Occipital lobe (tissue), 3 donors: ENCODE measurements at places on chromosomes 5 and 9. TPM values are rescaled to one million over a fixed set of nuclear protein-coding genes. Genes with fewer than 3 reads are reported as not detected.

FOXD4L5 gene
- 0.47 TPM for total RNA-seq

HMMR gene
- total RNA-seq = 3.0 TPM

RMRP gene
- total RNA-seq = 159,856 TPM

GRM6 gene
- 0.16 TPM for total RNA-seq

NUTM2F gene
- total RNA-seq = not detected

CIZ1 gene
- 11.5 TPM for total RNA-seq

DBH gene
- total RNA-seq = not detected

POU5F2 gene
- 6.9 TPM for total RNA-seq

PCDHGB5 gene
- 18.1 TPM for total RNA-seq

COL5A1 gene
- 4.5 TPM for total RNA-seq

KIAA0825 gene
- 37.6 TPM for total RNA-seq

- no peak for DNase-seq
These were observed 16.9 kb downstream of the TMEM174 start for GRCh38 chr5:73189871-73190376.

DNA sequence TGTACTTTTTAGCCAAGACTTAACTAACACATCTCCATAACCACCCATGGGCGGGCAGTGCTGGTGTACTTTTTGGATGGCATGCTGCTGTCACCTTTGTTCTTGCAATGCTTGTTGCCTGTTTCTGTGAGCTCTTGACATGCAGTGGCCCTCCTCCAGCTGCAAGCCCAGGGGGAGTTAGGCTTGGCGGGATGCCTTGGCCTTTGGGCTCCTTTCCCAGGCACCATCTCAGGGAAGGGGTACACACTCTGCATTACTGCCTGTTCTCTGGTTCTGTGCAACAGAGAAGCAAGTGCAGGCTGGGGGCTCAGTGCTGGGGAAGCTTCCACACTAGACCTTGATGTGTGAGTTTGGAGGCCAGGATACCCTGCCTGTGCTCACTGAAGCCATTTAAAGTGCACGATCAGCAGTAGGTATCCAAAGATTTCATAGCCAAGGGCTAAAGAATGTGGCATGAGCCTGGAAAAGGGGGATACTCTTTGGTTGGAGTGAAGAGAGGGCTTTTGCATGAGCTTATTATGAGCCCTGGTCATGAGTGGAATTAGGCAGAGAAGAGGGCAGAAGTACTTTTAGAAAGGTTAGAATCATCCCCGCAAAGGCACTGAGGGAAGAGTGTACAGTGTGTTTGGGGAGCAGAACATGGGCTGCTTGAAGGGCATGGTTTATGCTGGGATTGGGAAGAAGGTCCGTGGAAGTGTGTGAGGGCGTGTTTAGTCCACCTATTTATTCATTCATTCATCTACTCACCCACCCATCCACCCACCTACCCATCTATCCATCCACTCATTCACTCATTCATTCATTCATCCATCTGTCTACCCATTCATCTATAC lies 22.5 kb downstream of the PSAT1 start:
- peak; percentile 23 for DNase-seq

DNA sequence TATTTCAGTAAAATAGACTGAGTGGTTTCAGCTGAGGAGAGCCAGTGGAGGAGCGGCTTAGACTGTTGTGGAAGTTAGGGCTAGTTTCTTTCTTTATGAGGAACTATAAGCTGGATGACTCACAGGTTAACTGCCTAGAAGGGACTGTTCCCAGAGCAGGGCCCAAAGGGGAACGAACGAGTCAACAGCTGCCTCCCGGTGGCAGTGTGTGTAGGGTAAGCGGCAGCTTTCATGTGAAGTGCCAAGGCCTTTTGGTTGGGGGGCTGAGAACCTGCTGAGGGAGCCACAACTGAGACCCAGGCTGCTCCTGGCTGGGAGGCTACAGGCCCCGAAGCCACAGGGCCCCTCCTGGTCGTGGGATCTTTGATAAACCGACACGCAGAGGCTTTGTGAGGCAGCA lies 7.0 kb downstream of the SQSTM1 start:
- no peak for DNase-seq

- no peak for DNase-seq
These were observed 13.8 kb upstream of the CCL28 start for GRCh38 chr5:43425983-43426382.

DNA sequence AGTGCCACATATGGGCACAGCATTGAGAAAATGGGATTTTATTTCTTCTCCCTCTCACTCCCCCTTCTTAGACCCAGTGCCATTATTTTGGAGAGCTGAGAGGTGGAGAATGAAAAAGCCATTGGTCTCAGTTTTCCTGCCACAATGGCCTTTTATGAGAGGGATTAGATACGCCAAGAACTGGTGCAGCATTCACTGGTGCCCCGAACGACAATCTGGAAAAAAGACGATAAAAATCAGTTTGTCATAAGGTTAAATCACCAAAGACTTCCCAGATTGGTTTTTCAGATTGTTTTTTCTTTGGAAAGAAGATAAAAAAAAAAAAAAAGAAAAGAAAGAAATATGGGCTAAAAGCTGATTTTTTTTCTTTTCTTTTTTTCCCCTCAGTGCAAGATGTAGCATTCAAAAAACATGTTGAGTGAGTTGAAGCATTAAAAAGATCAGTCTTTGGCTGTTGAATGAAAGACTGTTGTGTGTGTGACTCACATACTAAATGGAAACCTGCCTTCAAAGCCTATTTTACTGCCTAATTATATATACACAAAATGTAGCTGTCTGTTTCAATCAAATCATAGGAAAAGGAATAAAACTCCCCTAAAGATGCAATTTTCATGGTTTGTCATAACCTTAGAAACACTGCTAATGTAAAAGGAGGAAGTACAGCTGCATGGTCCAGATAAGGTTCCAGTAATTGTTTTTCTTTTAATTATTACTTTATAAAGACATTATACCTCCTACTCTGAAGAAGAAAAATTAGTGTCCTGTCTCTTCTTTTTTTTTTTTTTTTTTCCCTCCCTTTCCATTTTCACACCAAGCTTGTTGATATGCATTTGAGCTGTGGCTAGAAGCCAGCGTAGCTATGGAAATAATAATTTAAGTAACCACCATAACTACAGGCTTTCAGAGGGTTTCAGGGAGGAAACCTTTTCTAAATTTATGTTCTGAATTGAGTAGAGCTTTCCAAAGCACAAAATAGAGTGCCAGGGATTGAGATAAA lies 27.2 kb upstream of the ZNF608 start:
- no peak for DNase-seq

DNA sequence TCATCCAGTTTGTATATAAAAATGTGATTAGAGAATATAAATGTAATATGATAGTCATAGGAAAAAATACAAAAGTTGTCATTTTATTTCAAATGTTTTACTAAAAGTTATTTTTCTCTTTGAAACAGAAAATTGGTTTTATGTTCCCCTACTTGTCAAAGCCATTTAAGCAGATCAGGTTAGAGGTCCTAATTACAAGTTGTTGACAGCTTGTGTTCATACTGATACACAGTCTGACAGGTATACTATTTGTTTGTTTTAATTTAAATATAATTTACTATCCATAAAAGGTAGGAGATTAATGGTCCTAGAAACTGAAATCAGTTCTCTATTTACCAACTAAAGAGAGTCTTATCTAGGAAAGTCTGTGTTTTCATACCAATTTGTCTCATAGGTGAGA lies 250.4 kb upstream of the TMEM161B start:
- no peak for DNase-seq

GRCh38 chr9:99039505-99040182 lies 65.3 kb upstream of the TGFBR1 start:
- DNase-seq = no peak

GRCh38 chr9:34545497-34545896 lies 22.7 kb upstream of the ENHO start:
- DNase-seq = no peak

DNA sequence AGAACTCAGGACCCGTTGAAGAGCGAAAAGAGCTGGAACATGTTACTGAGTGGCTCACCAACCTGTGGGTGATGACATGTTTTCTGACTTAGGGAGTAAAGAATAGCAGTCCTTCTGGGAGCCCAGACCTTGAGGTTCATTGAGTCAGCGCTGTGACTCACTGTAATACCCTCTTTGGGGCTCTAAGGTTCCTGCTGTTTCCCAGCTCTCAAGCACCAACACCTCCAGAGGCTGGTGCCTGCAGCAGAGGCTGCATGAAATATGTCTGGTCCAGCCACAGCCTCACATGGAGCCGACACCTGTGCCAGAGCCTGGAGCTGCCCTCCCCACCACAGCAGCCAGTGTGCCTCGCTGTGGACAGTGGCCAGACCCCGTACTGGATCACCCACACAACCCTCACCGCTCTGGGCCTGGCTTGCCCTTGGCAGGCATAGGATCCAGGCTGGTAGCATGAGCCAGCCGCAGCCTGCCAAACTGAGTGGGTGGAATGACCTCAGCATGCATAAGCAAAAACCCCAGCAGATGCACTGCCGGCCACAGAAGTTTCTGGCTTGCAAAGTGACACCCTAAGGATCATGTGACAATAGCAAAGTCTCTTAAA lies 143.5 kb upstream of the MRPS30 start:
- DNase-seq = no peak

- no peak for DNase-seq
These were observed 17.5 kb upstream of the CCDC192 start for GRCh38 chr5:127685662-127686061.

GRCh38 chr9:95505072-95505716 lies 11.6 kb downstream of the PTCH1 start:
- DNase-seq = no peak

DNA sequence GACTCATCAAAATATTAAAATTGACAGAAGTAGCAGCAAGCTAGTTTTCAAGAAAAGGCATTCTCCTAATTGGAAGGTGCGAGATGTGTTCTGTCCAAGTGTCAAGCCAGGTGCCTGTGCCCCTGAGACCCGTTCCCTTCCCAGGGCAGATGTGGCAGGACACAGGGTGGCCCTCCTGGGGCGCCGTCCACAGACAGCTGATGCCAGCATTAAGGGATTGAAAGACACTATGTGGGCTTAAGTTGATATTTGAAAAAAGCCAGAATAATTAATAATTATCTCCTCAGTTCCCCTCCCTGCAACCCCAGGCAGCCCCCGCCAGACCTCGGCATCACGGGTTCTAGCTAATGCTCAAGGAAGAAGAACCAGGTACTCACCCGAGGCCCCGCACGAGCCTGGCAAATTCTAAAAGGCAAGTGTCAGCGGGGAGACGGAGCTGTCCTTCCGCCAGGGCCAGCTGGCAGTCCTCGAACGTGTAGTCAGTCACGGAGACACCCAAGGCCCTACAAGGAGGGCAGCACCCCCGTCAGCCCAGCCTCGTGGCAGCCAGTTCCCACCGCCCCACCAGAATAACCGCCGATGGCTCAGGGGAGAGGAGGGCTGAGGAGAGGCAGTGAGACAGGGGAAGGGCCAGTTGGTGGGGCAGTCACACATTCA lies 29.1 kb upstream of the SLC6A3 start:
- DNase-seq = no peak

DNA sequence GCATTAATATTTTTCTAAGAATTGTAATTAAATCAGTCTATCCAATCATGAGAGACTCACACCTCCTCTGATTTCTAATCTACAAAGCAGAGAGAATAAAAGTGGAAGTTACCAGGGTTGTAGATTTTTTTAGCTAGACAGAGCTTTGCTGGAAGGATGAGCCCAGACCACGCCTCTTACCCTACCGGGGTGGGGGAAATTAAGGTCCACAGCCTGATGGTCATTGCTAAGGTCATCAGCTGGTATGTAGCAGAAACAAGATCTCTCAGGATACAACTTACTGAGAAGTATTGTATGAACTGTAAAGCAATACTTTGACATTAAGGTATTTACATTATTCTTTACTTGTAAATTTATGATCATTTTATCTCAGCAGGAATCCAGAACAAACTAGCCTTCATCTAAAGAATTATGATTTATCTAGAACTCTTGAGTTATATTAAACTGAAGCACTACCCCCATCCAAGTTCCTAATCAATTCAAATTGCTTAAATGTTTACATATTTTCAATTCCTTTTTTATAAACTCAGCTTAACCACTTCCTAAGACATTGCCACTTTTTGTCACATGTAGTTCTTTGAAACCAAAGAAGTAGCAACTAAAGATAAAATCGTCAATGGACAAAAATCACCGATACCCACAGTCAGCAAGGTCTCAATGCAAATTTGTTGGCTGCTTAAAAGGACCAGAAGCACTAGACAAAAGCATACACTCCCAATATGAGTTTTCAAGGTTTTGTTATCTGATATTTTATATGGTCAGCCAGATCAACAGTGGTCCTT lies 225.8 kb upstream of the DAPK1 start:
- no peak for DNase-seq

DNA sequence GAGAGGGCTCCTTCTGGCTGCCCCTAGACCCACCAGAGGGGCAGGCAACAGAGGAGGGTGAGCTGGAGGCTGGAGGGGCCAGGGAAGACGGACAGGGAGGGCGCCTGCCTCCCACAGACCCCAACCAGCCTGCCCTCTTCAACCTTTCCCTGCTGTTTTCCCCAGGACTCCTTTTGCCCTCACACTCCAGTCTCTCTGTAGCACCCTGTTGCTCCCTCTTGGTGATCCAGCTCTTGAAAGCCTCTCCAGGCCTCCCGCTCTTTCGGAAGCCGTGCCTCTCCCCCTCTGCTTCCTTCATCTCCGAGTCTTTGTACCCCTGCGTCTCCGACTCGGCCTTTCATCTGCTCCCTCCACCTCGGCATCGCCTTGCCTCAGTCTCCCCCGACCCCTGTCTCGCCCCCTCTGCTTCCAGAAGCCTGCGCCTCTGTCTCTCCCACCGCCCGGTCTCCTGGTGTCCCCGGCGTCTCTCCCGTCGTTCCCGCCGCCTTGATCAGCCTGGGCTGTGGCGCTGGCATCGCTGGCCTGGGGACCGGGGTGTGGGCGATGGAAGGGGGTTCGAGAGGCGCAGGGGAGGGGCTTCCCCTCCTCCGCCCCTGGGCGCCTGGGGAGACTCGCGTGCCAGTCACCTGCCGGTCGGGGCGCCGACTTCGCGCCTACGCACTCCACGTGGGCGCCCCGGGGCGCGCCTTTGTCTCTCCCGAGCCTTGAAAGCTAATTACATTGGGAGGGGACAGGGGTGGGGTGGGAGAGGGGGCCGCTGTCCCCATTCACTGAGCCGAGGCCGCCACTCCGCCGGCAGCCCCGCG lies 5.3 kb upstream of the PRDM12 start:
- no peak for DNase-seq

DNA sequence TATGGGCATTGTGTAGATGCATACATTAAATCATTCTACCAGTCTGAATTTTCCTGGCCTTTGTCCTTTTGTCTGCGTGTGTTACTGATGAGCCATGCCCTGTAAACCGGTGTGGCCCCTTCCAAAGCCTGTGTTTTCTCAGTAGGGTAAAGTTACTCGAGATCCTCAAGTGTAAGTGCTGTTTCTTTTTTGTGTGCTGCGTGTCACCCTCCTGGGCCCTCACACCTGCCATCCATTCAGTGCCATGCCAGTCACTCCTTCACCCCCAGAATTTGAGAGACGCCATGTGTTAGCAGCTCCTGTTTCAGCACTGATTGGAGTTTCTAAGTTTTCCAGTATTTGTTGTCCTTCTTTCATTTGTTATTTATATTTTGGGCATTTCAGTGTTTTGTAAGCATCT lies 288.2 kb downstream of the FANCC start:
- no peak for DNase-seq

DNA sequence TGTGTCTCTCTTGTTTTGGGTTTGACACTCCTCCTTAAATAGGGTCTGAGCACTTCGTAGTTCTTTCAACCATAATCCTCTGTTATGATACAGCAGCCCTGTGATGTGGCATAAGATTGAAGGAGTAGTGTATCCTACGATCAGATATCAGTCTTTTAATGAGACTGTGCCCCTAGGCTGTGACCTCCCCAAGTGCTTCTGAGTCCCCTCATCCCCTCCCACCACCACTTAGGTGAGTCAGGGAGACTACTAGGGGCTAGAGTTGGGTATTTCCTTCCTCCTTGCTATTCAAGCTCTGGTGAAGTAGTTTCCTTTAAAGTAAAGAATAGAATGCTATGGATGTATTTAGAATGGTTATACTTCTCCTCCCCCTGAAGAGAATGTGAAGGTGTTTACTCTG lies 637.2 kb upstream of the GRAMD2B start:
- no peak for DNase-seq

- DNase-seq = no peak
These were observed 46.5 kb upstream of the GDNF start for GRCh38 chr5:37886242-37886905.
